T-helper 1 cell (primary cell): ENCODE measurements at places on chromosomes 3 and 15.

GRCh38 chr3:171373711-171374110, 86.5 kb downstream of the TNIK start:
- no peak for DNase-seq

DNA sequence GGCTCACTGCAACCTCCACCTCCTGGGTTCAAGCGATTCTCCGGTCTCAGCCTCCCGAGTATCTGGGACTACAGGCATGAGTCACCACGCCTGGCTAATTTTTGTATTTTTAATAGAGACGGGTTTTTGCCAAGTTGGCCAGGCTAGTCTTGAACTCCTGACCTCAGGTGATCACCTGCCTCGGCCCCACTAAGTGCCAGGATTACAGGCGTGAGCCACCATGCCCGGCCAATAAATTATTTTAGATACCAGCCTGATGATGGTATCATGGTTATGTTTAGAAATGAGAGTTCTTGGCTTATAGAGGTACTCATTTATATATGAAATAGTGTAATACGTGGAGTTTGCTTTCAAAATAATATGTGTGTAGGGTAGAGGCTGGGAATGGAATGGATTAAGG, 119.4 kb downstream of the NEO1 start:
- no peak for DNase-seq

- no peak for DNase-seq
These were observed 4.4 kb upstream of the AP3S2 start for GRCh38 chr15:89898146-89898545.

- no peak for DNase-seq
These were observed 4.1 kb downstream of the UBE2E1 start for GRCh38 chr3:23809840-23810342.

GRCh38 chr3:107208100-107208499, 169.1 kb upstream of the CCDC54 start:
- no peak for DNase-seq

DNA sequence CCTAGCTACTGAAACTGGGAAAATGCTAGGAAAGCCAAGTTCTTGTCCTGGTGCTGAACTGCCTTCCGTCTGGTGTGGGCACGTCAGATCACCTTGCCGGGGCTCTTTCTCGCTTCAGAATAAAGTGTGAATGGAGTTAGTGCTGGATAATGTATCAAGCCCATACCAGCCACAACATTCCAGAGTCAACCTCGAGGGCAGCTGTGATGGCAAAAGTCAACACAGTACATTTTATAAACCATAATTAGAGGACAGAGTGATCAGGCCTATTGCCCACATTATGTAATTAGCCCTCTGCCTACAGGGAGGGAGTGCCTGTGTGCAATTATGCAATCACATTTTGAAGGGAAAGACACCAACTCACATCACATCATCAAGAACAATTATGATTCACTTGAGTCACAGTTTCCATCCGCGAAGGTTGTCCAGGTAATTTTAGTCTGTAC, 165.2 kb downstream of the RORA start:
- DNase-seq = no peak
